ENCODE measurements at places on chromosomes 2 and 18. TPM values are rescaled to one million over a fixed set of nuclear protein-coding genes. Genes with fewer than 3 reads are reported as not detected.

The DTNA gene
- not detected for total RNA-seq

The OXER1 gene
- total RNA-seq = 0.11 TPM

The REG1B gene
- not detected for total RNA-seq

GRCh38 chr18:36576339-36576738, 252.5 kb downstream of the TPGS2 start:
- DNase-seq = no peak

- DNase-seq = no peak
Measured at GRCh38 chr2:47771211-47771610, 11.7 kb upstream of the MSH6 start.

The PTPRN gene
- total RNA-seq = 0.11 TPM

DNA sequence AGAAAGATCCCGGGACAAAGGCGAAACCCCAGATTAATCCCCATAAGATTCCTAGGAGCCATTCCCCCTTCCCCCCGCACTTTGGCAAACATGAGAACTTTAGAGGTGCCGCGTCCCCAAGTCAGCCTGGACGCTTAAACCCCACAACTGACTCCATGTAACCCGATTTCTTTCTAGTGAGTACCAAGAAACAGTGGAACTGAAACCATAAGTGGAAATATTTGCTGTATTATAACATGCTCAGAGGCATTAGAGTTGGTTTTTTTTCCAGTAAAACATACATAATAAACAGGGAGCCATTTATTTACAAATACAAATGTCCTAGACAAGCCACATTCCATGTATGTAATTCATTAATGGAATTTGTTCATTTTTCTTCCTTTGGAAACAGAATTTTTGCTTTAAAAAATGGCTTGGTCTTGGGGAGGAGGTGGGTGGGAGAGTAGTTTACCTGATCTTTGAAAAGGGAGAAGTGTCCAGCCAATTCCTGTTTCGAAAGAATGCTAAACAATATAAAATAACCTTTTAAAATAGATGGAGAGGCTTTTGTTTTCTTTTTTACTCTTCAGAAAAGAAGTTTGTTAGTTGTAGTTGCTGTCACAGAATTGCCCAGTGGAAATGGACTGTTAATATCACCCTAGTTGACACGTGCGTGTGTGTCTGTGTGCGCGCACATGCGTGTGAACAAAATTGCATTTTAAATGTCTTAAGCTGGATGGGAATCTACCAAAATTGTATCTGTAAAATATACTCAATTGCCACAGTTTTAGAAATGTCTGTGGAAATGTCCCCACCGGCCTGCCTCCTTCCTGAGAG, 10.6 kb downstream of the POU3F3 start:
- DNase-seq = no peak

GRCh38 chr2:215324811-215325210, 13.0 kb downstream of the ATIC start:
- DNase-seq = no peak

GRCh38 chr2:218962859-218963492, 3.5 kb downstream of the CDK5R2 start:
- peak; percentile 40 for DNase-seq

DNA sequence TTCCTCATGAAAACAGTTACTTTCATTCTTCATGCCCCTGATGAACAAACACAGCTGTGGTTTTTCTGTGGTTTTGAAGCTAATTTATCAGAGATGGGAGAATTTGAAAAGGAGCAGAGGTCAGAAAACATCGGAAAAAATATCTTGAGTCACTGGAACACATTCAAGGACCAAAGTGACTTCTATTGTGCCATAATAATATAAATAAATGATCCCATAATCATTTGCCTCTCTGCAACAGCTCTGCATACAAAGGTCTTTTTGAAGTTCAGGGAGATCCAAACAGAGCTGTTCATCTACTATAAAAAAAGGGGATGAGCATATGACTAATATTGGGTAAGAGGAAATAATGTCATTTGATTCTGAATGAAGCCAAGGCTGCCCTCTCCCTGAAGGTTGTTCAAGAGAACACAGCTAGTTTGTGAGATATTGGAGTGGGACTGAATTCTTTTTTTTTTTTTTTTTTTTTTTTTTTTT, 201.3 kb upstream of the GALNT5 start:
- DNase-seq = no peak
